ENCODE measurements at places on chromosomes 3 and 15. TPM values are rescaled to one million over a fixed set of nuclear protein-coding genes. Genes with fewer than 3 reads are reported as not detected.
A peak's percentile ranks its signal among the peaks of the same experiment; 100 is the strongest.

GRCh38 chr3:11969986-11970385, 34.2 kb upstream of the SYN2 start:
- DNase-seq, result no peak

GRCh38 chr15:94494732-94495131, 263.4 kb downstream of the MCTP2 start:
- no peak for DNase-seq

GRCh38 chr15:41928637-41929620, 35.1 kb upstream of the SPTBN5 start:
- peak; percentile 40 for DNase-seq

- no peak for DNase-seq
These were observed 59.2 kb downstream of the LIPC start for GRCh38 chr15:58490888-58491473.

GRCh38 chr3:25483456-25483855, 55.4 kb downstream of the RARB start:
- peak; percentile 37 for DNase-seq

GRCh38 chr3:34646911-34647460, 848.6 kb downstream of the PDCD6IP start:
- no peak for DNase-seq

GRCh38 chr3:183884097-183884426, 618 bp downstream of the PARL start:
- no peak for DNase-seq

GRCh38 chr3:117922039-117922438, 1112.6 kb downstream of the IGSF11 start:
- DNase-seq, result no peak

DNA sequence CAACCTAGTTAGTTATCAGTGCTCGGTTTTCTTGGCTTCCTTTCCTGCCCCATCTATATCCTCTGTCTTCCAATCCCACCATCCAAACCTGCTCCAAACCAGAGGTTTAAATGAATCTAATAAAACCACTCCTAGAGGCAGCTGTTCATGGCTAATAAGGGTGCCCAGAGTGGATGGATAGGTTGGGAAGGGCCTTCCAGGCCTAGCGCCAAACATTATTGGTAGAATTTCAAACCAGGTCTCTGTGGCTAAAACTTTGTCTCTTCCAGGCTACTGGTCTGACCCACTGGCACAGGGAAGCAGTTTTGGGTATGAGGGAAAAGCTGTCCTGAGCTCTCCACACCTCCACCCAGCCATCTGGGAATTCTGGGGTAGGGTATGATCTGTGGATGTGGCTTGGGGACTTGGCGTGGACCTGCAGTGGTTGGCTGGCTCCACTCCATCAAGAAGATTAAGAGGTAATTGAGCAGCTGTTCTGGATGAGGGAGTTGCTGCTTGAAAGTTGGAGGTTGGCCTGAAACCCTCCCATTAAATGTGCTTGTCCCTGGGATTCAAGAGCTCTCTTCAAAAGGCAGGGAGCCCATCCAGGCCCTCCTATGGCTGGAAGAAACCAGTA, 29.3 kb upstream of the INSYN1 start:
- no peak for DNase-seq

GRCh38 chr3:123113889-123114450, 47.1 kb downstream of the PDIA5 start:
- DNase-seq, result no peak

GRCh38 chr3:4079339-4080195, 223.6 kb upstream of the SETMAR start:
- no peak for DNase-seq

DNA sequence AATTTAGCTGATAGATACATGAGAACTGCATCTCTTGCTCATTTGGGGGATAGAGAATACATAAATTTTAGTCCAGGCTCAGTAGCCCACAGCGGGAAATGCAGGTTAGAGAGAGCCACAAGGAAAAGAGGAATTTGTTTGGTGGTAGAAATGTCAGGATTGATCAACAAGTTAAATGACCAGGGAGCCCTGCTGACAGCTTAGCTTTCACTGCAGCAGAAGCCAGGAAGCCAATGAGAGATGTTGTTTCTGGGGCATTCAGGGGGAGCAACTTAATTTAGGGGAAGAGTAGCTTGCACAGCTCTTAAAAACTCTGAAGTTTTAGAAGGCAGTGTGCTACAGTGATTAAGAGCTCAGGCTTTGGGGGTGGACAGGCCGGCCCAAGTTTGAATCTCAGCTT, 22.7 kb downstream of the ARHGEF26 start:
- DNase-seq, result no peak

- peak; percentile 16 for DNase-seq
These were observed 907 bp downstream of the PLXNA1 start for GRCh38 chr3:126983653-126984390.

DNA sequence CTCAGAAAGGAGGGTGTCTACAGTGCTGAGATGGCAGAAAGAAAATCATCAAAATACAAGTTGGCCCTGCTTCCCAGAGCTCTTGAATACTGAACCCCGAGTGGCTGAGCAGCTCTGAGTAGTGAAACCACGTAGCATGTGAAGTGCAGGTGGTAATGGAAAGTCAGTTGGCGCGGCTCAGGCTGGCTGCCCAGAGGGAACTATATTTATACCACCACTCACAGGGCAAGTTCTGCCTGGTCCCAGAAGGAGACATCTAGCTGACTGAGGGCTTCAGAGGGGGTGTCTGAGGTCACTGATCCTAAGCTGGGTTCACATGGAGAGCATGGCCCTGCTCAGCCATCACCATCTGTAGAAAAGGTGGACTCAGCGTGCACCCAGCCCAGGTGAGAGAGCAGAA, 129.6 kb upstream of the AGBL1 start:
- no peak for DNase-seq

DNA sequence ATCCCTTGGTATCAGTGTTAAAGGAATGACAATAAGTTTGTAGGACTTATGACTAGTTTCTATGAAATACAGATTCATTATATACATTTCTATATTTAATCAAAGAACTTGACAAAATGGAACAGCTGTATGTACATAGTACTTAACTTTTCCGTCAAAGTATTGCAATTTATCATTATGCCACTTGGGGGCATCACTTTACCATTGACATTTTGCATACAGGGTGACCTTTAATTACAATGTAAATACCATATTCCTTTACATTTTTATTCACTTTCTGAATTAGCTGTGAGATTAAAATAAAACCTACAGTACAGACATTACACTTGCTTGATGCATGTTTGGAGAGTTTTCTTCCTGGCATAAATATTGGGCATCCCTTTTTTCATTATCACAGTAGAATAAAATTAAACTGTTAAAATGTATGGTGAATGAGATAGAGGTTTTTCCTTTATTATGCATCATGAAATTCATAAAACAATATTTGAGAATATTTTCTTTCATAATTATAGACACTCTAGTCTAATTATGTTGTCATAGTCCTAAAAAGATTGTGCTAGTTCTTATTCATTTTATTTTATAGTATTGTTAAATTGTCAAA, 6.9 kb downstream of the NEK11 start:
- DNase-seq, result no peak

DNA sequence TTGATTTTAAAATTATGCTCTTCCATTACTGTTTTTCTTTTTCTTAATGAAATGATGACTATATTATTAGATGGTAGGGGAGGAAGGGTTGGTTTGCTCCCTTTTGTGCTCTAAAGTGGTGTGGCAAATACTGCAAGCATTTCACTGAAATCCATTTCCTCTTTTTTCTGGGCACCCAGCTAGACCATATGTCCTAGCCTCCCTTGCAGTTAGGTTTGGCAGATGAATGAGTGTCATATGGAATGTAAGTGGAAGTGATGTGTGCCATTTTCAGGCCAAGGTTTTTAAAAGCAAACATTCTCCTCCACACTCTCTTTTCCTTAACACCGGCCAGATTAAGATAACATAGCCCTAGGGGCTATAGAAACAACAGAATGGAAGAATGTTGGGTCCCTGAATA, 363.0 kb downstream of the FGF12 start:
- DNase-seq, result no peak

GRCh38 chr15:31448635-31448979, 122.0 kb downstream of the KLF13 start:
- DNase-seq, result no peak

GRCh38 chr15:94655249-94655880, 424.0 kb downstream of the MCTP2 start:
- DNase-seq, result no peak

GRCh38 chr3:157819270-157820156, 286.7 kb downstream of the SHOX2 start:
- DNase-seq, result no peak

DNA sequence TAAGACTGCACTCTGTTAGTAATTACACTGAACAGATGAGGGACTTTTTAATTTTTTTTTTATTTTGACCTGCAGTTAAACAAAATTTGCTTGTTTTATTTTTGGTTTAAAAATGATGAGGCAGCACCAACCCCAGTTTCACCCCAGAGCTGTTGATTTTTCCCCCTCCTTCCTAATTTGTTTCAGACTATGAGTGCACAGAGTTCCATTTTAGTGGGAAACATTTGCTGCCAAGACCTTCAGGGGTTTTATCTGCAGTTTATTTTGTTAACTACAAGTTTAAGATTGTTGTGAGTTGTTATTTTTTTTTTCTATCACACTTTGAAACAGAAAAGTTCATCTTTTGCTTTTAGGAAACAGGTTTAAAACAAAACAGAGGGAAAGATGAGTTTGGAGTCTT, 455.9 kb upstream of the NR2F2 start:
- DNase-seq, result no peak

- no peak for DNase-seq
These were observed 51.8 kb upstream of the PSMD6 start for GRCh38 chr3:64074895-64075679.

DNA sequence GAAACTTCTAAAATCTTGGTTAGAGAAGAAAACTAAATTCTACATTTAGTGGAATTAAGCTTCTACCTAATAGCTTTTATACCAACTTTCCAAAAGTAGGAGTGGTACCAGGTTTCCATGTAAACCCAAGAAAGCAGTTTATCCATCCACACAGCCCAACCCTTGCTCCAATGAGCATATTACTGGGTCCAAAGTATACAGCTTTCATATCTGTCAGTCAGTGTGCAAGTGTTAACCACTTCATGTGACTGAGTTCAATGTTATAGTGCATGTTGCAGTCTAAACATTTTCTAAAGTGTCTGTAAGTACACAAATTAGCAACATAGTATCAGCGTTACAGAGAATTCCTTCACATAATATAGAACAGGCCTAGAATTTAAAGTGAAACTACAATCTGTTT, 73.2 kb downstream of the C3orf70 start:
- no peak for DNase-seq

DNA sequence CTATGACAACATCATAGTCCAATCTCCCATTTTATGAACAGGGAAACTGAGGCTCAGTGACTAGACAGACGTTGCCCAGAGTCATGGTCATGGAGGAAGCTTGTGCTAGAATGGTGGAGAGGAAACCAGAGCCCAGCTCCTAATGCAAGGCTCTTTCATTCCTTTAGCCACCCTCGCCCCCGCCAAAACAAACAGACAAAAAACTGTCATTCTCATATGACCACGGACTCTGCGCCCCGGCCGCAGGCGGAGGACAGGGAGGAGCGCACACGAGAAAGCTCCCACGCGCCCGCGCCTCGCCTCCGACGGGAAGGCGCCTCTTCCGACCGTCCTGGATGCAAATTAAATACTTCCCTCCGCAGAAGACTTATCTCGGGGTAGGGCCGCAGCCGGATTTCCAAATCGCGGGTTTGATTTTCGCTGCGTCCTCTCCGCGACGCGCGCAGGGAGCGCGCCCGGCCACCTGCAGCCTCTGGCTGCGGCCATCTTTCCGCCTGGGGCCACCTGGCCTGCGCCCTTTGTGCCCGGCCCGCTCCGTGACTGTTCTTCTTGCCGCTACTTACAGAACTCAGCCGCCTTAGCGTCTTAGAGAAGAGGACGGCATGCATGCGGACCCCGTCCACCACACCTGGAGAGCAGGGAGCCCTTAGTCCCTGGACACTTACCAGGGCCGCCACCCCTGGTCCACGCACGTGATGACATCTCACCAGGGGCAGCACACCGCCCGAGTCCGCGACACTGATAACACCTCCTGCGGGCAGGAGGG, 670 bp upstream of the ATP13A3 start:
- DNase-seq, result no peak

DNA sequence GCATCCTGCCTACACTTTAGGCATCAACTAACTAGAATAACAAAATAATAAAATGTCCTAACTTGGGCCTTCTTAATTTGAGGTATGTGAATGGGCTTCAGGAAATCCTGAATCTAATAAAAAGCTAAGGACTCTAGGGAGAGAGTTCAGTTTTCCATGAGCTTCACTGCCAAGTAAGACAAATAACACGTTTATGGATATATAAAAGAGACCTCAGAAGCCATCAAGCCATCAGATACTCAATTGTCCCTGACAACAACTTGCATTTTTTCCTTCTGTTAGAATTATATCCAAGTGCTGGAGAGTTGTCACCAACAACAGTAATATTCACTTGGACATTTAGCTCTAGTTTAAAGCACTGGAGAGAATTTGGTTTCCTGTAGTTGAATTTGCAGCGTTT, 102.4 kb upstream of the IGSF10 start:
- DNase-seq, result no peak

- no peak for DNase-seq
These were observed 60.5 kb downstream of the KLF13 start for GRCh38 chr15:31387092-31387478.

DNA sequence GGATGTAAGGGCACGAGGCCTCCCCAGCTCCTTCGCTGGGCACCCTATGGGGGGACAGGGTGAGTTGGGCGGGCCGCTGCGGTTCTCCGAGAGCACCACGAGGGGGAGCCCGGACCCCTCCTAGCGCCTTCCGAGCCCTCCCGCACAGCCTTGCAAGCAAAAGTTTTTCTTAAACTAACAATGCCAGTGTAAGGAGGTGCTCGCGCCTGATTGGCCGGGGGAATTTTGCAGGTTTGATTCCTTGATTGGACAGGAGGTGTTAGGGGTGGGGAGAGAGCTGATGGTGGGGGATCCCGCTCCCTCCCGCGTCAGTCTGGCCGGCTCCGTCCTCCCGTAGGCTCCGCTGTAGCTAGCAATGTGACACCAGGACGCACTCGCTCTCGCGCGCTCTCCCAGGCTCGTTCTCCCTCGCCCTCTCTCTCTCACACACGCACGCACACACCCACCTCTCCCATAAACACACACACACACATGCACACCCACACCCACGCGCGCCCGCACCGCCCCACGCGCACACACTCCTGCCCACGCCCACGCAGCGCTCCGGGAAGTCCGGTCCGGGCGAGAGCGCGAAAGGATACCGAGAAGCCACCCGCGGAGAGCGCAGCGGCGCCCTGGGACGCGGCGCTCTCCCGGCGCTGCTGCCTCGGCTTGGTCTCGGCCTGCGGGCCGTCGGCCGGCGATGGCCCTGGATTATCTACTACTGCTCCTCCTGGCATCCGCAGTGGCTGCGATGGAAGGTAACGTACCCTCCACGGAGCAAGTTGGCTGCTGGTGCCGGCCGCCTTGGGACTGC, at the start of gene EPHB1:
Gene EPHB1, plus strand, starts transcription at position 311 of the 796 bp plus-strand sequence.
- DNase-seq, result peak; percentile 98

The LAMB2 gene
- 112 TPM for total RNA-seq

The SLC12A1 gene
- total RNA-seq, result not detected

The FBXL22 gene
- total RNA-seq, result not detected

The NLGN1 gene
- 2.0 TPM for total RNA-seq

The HCN4 gene
- total RNA-seq, result 0.14 TPM

The PATL2 gene
- total RNA-seq, result not detected

The TMEM108 gene
- not detected for total RNA-seq

The FSIP1 gene
- not detected for total RNA-seq

The PAK6 gene
- not detected for total RNA-seq

The CHAC1 gene
- 12.7 TPM for total RNA-seq

Data from Caki2 (cell line).